Chondrocyte (in vitro differentiated cells): ENCODE measurements at places on chromosomes 1 and 21. TPM values are rescaled to one million over a fixed set of nuclear protein-coding genes. Genes with fewer than 3 reads are reported as not detected.

CHI3L2 gene
- not detected in 3 replicates for total RNA-seq

WDR64 gene
- 0.17 TPM in 1 of 3 replicates, not detected in the others for total RNA-seq

- no peak overlapping the region for H3K4me3 ChIP-seq
- H3K27me3 ChIP-seq = peaks cover 16% of the 10 kb centered on the region
- no peaks in the 10 kb centered on the region for H3K36me3 ChIP-seq
- H3K27ac ChIP-seq = no peak overlapping the region
- no peaks in the 10 kb centered on the region for H3K4me1 ChIP-seq
- DNase-seq = no peak
Observed at GRCh38 chr1:208369045-208369444, 124.9 kb upstream of the PLXNA2 start.

GRCh38 chr1:198068285-198068684 is 88.5 kb upstream of the NEK7 start:
- no peak for DNase-seq
- H3K4me3 ChIP-seq = no peak overlapping the region
- no peak overlapping the region for H3K27ac ChIP-seq
- no peaks in the 10 kb centered on the region for H3K36me3 ChIP-seq

DNA sequence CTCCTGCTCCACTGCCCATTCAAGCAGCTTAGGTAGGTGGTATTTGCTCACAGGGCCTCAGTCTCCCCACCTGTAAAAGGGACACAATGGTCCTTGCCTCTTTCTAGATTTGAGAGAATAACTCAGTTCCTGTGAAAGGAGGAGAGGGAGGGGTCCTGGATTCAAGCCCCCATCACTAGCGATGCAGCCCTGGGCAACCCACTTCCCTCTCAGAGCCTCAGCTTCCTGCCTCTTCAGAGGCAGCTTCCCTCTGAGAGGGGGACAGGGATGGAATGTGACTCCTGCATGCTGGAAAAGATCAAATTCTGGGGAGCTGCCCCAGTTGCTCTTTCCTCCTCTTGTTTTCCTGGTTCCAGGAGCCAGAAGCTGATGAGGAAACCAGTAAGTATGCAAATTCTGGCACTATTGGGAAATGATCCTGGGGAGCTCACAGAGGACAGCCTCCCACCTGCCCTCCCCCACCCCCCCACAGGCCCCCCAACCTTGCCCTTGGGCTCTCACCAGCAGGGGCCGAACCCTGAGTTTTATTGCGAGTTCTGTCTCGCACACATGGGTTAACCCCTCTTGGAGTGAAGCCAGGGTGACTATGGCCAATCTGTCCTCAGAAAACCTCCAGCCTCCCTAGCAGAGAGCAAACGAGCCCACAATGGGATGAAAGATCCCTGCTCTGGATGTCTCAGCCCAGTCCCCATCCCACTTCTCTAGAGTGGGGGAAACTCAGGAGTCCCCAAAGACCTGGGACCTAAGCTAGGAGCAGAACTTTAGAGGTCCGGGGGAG is 11.7 kb downstream of the ZC3H12A start:
- H3K4me1 ChIP-seq = peaks cover 19% of the 10 kb centered on the region
- H3K27me3 ChIP-seq = no peaks in the 10 kb centered on the region
- peaks cover 17% of the 10 kb centered on the region for H3K36me3 ChIP-seq
- no peak for DNase-seq

DNA sequence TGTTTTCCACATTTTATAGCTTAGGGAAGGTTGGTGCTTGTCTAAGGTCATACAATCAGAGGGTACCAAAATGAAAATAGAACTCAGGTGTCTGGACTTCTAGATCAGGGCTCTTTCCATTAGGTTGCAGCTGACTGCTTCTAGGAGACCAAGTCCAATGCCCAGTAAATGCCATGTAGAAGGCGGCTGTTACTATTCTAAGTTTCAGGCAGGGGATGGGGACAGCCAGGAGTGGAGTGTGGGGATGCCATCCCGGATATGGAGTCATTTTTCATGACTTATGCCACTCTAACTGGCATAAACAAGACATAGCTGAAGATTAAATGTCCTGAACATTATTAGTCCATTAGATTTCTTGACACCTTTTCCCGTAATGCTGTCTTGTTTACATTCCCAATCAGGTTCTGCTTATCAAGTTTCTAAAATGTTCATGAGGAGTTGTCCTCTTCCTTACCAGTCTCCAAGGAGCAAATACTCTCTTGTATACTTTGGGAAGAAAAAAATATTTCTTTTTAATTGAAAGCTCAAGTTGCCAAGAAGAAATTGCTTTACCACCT is 31.5 kb downstream of the XCL1 start:
- peaks cover 31% of the 10 kb centered on the region for H3K4me1 ChIP-seq
- no peaks in the 10 kb centered on the region for H3K27me3 ChIP-seq
- H3K4me3 ChIP-seq = no peak overlapping the region
- no peak overlapping the region for H3K27ac ChIP-seq
- no peak for DNase-seq
- no peaks in the 10 kb centered on the region for H3K36me3 ChIP-seq

GRCh38 chr1:85289848-85290335 is 13.5 kb upstream of the BCL10 start:
- no peak overlapping the region for H3K27ac ChIP-seq
- peaks cover 33% of the 10 kb centered on the region for H3K4me1 ChIP-seq
- no peaks in the 10 kb centered on the region for H3K36me3 ChIP-seq
- no peak for DNase-seq

DNA sequence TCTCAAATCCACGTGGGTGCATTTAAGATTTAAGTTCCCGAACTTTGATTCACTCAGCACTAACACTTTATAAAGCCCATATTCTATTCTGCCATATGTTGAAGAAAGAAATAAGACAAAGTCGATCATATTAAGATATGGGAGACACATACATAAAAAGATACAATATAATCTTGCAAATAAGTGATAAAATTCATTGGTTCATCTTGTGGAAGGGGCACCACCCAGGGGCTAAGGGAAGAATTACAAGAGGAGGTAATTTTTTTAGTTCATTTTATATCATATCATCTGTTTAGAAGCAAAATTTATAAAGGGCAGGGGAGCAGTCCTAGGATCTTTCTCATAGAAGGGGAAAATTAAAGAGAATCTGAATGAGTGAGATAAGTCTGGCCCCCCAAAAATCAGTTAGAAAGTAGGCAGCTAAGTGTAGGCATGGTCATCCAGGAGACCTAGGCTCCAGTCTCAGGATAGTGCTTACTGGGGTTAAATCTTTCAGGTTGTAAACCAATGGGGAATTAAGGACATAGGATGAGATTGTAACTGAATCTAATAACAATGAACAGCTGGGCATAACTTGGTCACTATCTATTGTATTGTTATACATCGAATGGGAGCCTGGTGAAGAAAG is 124.2 kb upstream of the L1TD1 start:
- no peak overlapping the region for H3K27ac ChIP-seq
- DNase-seq = no peak
- peaks cover 8% of the 10 kb centered on the region for H3K4me1 ChIP-seq
- peaks cover 2% of the 10 kb centered on the region for H3K36me3 ChIP-seq
- H3K4me3 ChIP-seq = no peak overlapping the region
- no peaks in the 10 kb centered on the region for H3K27me3 ChIP-seq
